ENCODE measurements at places on chromosomes 13 and 19. TPM values are rescaled to one million over a fixed set of nuclear protein-coding genes. Genes with fewer than 3 reads are reported as not detected.
A peak's percentile ranks its signal among the peaks of the same experiment; 100 is the strongest.

LSM14A gene
- total RNA-seq = 88.9 TPM

DNA sequence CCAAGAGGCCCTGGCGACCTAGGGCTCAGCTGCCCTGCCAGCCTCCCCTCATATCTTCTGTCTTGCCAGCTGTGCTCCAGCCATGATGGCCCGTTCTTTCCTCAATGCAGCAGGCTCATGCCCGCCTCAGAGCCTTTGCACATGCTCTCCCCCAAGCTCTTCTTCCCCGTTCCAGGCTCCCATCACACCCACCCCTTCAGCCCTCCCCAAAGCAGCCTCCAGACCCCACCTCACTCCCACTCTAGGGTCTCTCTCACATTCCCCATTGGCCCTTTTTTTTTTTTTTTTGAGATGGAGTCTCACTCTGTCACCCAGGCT lies 29.9 kb upstream of the ATP1A3 start:
- H3K4me3 ChIP-seq = no peak overlapping the region
- H3K4me1 ChIP-seq = no peaks in the 10 kb centered on the region
- H3K27me3 ChIP-seq = no peaks in the 10 kb centered on the region
- no peaks in the 10 kb centered on the region for H3K36me3 ChIP-seq

DNA sequence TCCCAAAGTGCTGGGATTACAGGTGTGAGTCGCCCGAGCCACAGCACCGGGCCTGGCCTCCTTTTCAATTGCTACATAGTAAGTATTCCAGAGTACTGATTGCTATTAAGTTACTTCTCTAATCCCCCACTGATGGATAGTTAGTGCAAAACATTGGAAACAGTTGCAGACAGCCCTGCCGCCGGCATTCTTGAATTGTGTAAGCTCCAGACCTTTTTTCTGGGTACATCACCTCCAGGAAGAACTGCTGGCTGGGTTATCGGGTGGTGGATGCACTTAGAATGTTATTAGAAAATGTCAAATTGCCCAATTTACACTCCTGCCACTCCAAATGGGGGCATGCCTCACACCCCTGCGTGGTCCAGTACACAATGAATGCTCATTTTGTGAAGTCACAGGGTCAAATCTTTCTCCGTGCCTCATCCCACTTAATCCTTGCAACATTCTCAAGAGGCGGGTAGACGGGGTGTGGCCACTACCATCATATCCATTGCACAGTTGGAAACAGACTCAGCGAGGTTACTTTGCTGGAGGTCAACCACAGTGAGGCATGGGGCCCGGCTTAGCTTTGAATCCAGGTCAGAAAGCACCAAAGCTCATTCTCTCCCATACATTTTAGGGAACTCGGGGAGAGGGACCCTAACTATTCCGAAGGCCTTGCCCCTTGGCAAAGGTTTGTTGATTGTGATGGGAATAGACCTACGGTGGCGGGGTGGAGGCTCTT lies 1.0 kb upstream of the KDM4B start:
- peak overlapping the region; percentile 19 for H3K4me3 ChIP-seq
- H3K27ac ChIP-seq = no peak overlapping the region
- no peaks in the 10 kb centered on the region for H3K36me3 ChIP-seq
- peaks cover 9% of the 10 kb centered on the region for H3K4me1 ChIP-seq
- H3K27me3 ChIP-seq = no peaks in the 10 kb centered on the region
- DNase-seq = no peak

SYCN gene
- total RNA-seq = not detected

DNA sequence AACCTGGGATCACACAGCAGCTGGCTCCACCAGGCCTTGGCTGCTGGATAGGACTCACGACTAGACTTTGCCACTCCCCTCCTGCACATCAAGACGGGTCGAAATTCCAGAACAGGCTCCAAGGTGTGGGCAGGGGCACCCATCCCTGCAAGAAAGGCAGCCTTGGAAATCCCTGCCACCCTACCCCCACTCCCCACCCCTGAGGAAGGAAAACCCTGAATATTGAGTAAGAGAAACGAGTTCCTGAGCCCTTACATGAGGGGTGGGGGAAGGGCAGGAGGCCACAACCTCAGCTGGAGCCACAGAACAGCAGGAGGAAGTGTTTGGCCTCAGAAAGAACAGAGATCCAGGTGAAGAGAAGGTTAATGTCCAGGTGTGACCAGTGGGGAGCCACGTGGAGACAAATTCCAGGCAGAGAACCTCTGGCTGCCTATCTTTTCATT lies 20.1 kb downstream of the DEDD2 start:
- DNase-seq = no peak
- H3K27me3 ChIP-seq = no peaks in the 10 kb centered on the region
- H3K36me3 ChIP-seq = no peaks in the 10 kb centered on the region
- H3K4me1 ChIP-seq = no peaks in the 10 kb centered on the region
- H3K27ac ChIP-seq = no peak overlapping the region

MAP4K1 gene
- total RNA-seq = 6.1 TPM

- no peaks in the 10 kb centered on the region for H3K36me3 ChIP-seq
- DNase-seq = no peak
- no peak overlapping the region for H3K27ac ChIP-seq
- H3K27me3 ChIP-seq = no peaks in the 10 kb centered on the region
- H3K4me3 ChIP-seq = no peak overlapping the region
Observed at GRCh38 chr13:63455938-63456337, 2040.3 kb upstream of the PCDH20 start.
